ENCODE measurements at places on chromosomes 5 and 9.

DNA sequence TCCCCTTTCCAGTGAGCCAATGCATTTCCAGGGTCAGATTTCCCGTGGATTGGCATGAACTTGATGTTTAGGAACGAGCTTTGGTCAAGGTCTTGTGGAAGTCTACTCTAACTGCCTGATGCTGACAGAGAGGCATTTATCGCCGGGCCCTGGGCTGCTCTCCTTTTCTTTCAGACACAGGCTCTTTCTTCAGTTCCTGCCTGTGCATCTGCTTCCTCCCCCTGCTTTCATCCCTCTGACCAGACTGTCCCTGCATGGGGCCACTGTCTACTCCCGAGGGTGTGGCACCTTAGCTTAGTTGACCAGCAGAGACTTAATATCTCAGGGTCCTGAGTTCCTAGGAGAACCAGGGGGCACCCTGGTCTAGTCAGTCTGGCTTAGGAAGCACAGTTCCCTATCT lies 41.2 kb downstream of the RALGPS1 start:
- no peak for DNase-seq

GRCh38 chr9:1514776-1515363 lies 464.7 kb downstream of the DMRT2 start:
- DNase-seq = no peak

GRCh38 chr9:127742435-127743088 lies 7.5 kb upstream of the TOR2A start:
- DNase-seq = no peak

DNA sequence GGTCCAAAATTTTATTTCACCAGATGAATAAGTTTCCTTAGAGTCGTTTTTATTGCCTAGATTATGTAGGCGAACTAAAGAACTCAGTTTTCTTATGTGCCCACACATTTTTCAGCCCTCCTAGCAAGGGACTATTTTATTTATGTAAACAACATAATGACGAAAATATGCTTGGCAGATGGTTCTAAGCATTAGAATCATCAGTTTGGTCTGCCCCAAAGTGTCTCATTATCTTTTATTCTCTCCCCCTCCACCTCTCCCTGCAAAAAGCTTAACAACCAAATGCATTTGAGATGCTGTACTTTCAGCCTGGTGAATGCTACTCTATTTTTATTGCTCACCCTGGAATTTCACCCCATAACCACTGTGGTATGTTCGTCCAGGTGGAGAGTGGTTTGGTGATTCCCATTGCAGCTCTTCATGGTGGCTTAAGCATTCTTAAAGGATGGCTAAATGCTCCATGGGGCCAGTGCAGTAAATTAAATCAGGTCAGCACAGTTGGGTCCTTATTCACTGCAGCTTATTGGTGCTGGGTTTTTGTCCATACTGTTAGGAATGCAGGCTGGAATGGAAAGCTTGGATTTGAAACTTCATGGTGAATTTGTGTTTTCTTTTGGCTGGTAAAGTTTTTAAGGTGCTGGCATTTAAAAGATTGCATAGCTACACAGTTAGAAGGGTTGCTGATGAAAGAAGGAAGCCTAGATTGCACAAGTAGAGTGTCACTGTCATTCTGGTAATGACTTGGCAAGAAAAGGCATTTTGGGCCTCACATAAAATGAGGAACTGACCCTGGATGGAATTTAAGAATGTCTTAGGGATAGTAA lies 39.2 kb downstream of the TLE4 start:
- no peak for DNase-seq

GRCh38 chr5:163478126-163478981 lies 17.9 kb downstream of the HMMR start:
- DNase-seq = no peak

GRCh38 chr5:125198270-125198974 lies 452.0 kb upstream of the ZNF608 start:
- DNase-seq = no peak

DNA sequence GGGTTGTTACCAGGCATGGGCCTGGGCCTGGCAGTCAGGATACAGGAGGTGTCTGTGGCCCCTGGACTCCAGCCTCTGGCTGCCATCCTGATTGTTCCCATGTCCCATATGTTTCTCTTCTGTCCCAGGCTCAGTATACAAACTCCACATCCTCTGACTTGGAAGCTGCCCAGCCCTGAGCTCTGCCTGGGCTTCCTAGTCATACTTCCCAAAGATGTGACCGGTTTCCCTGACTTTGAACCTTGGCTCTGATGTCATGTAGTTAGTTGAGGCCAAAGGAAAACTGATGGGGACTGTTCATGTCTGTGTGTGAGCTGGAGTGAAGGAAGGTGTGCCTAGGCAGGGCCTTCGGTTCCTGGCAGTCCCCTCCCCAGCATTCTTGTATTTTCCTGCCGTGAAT lies 50.4 kb downstream of the CYSTM1 start:
- DNase-seq = no peak

- no peak for DNase-seq
Observed at GRCh38 chr5:92969781-92970237, 611.2 kb downstream of the NR2F1-AS1 start.

- DNase-seq = no peak
Observed at GRCh38 chr5:75200776-75201175, 35.9 kb downstream of the ANKRD31 start.

GRCh38 chr5:109199289-109199688 lies 210.5 kb downstream of the PJA2 start:
- no peak for DNase-seq

DNA sequence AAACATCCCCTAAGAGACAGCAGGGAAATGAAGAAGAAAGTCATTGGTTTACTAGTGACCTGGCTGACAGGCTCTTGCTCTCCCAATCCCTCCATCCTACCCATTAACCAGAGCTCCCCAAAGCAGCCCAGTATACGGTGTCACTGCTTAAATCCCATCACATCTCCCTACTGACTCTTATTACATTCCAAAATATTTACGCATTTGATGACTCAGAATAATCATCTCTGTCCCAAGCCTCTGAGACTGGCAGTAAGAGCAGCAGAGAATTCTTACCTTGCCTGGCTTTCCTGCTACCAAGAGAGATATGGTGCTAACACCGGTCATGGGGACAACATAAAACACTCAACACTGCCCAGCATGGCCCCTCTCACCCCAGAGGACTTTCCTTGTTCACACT lies 20.2 kb upstream of the WHRN start:
- no peak for DNase-seq

DNA sequence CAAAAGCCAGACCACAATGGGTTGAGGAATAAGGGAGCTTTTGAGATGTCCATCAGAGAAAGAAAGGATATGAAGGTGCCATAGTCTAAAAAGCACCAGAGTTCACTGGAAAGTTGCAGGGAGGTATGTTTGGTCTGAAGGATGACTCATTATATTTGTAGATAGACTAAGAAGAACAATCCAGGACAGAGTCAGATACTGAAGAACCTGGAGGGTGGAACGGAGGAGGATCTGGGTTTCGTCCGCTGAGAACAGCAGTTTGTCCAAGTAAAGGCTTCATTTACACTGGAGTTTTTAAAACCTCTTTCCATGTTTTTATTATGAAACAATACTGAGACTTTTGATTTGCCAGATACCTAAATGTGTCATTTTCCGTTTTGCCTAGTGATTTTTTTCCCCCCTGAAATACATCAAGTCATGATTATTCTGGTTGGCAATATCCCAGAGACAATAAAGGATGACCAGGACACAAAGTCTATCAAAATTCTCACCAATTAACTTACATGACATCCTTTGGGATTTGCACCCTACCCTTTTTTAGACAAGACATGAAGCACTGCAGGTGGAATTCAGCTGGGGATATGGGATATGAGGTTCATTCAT lies 219.9 kb downstream of the MLLT3 start:
- DNase-seq = no peak

- DNase-seq = no peak
Observed at GRCh38 chr9:34279411-34279810, 49.7 kb downstream of the KIF24 start.

- DNase-seq = no peak
Observed at GRCh38 chr9:95667789-95668188, 151.0 kb upstream of the PTCH1 start.

GRCh38 chr5:39256477-39257235 lies 37.3 kb upstream of the FYB1 start:
- no peak for DNase-seq

- no peak for DNase-seq
Observed at GRCh38 chr5:160390787-160391696, 8.8 kb downstream of the FAM200C start.

GRCh38 chr9:32869404-32869803 lies 86.1 kb downstream of the TMEM215 start:
- DNase-seq = no peak

GRCh38 chr9:89933578-89933977 lies 328.8 kb downstream of the GADD45G start:
- no peak for DNase-seq

GRCh38 chr5:79842006-79842881 lies 148.8 kb downstream of the MTX3 start:
- no peak for DNase-seq

DNA sequence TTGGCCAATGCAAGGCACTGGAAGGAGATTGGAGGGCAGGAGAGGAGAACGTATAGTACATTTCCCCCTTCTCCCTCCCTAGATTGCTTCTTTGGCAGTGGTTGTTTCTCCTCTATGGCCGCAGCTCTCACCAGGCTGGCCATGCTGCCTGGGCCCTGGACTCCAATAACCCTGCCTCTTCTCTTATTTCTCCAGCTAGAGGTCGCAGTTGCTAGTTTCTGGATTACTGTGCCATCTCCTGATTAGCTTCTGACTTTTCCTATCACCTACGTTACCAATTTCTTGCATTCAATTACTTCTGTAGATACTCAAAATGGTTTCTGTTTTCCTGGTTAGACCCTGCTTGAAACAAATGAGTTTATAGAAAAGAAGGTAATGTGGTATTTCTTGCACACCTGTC lies 2.4 kb upstream of the MACIR start:
- no peak for DNase-seq

DNA sequence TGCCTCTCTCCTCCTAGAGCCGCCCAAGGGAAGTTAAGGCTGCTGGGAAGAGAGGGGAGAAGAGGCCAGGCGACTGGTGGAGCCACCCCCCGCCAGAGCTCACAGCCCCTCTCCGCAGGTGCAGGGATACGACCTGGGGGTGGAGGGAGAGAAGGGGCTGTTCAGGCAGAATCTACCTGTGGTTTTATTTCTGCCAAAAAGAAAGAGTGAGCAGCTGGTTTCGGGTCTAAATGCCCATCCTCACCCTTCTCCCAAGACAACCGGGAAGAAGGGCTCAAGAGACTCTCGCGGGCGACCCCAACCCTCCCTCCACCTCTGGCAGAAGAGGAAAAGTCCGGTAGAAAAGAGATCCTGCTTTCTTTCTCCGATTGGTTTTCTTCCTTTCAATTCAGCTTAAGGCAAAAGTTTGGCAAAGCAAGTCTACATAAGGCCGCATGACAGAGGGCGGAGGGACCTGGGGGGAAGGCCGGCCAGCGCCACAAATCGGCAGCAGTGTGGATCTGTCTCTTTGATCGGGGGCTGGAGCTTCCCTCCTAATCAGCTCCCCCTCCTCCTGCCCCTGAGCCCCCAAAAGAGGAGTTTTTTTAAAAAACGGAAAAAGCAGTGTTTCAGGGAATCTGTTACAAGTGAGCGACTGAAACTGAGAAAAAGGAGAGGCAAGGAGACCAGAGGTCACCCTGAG lies 16.3 kb downstream of the FAM78A start:
- DNase-seq = no peak

- no peak for DNase-seq
Observed at GRCh38 chr9:88826771-88827181, 164.5 kb upstream of the S1PR3 start.

- no peak for DNase-seq
Observed at GRCh38 chr9:127175764-127176163, 53.3 kb upstream of the ANGPTL2 start.

GRCh38 chr5:163880302-163880701 lies 374.9 kb downstream of the MAT2B start:
- no peak for DNase-seq

DNA sequence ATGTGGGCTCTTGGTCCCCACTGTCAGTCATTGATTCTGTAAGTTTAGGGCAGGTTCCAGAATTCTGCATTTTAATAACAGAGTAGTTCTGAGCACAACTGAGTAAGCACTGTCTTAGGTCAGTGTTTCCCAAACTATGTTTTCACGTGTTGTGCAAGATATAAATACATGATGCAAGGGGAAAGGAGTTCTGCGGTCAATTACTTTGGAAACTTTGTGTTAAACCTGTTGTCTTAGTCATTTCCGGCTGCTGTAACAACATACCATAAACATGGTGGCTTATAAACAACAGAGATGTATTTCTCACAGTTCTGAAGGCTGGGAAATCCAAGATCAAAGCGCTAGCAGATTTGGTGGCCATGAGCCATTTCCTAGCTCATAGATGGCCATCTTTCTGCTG lies 69.8 kb downstream of the EQTN start:
- DNase-seq = no peak

GRCh38 chr5:146345578-146346366 lies 7.1 kb downstream of the POU4F3 start:
- DNase-seq = no peak

DNA sequence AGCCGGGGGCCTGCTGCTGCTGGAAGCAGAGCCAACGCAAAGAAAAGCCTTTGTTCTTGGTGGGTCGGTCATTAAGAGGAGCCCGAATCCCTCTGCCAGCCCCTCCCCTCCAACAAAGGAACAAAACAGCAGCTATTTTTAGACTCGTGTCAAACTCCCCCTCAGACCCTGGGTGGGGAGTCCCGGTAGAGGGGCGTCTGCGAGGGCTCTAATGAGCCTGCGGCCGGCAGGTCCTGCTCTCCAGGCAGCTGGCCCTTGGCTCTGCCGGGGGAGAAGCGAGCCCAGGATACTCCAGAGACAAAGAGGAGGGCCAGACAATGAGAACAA lies 114.0 kb downstream of the LHX2 start:
- DNase-seq = no peak

GRCh38 chr9:127876764-127877562 lies 512 bp downstream of the AK1 start:
- DNase-seq = no peak

DNA sequence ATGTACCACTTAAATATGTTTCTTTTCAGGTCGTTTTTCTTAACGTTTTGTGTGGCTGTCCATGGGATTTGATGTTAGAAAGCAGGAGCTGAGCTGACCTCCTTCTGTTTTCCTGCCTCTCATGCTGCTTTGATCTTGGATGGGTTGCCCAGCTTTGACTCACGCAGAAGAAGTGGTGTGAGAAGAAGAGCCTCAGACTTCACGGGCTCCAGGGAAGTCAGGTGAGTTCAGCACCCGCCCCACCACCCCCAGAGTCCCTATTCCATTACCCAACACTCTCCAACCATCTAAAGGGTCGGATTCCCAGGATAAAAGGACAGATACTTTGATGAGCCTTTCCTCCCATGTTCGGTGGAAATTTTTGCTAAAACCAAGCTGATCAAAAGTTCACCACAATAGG lies 373.4 kb downstream of the IRX2 start:
- DNase-seq = no peak

DNA sequence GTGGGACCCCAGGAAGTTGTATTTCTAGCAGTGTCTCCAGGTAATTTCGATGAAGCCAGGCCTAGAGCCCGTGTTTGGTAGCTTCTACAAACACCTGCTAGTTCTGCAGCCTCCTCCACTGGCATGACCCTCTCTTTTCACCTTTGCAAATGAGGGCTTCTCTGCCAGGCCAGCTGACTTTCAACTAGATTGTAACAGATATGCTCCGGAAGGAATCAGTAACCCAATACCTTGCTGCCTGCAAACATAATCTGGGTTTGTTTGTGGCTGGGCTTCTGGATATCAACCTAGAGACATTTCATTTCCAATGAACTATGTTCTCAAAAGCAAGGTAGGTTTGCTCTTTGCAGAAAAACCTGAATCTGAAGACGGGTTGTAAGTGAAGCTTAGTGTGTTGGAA lies 354.8 kb downstream of the DMRT2 start:
- DNase-seq = no peak

All from stimulated activated CD4-positive, alpha-beta T cell treated with anti-CD3 and anti-CD28 coated beads, Interleukin-2, amount 100 ng/mL, for 48 hours (primary cell).